ENCODE measurements at places on chromosomes 13 and 19.

DNA sequence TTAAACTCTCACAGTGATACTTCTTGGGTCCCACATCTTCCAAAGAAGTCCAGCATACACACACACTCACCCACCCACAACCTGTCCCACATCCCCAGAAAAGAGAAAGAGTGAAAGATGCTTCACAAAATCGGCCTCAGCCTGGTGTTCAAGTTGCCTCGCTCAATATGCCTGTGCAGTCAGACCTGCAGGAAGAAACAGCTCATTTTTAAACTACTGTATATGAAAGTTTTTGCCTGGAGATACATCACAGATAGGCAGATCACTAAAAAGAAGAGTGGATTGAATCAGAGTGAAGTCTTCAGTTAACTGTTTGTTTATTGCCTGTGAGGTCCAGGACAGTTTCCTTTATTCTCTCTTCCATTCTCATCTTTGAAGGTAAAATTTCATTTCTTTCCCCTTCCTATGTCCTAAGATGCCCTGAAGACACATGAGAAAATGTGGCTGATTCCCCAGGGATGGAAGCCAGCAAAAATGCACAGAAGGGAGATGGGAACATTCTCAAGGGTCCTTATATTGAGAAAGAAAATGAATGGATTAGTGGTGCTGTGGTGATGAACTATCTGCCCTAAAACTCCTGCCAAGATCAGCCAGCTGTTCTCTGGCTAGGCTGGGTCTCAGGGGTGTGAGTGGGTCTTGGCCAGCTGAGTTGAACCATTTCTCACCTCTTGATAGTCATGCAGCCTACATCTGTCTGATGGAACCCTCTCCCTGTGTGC is 259.0 kb downstream of the ITGBL1 start:
- DNase-seq = no peak

- no peak for DNase-seq
These were observed 11.8 kb downstream of the LIG1 start for GRCh38 chr19:48158210-48158790.

DNA sequence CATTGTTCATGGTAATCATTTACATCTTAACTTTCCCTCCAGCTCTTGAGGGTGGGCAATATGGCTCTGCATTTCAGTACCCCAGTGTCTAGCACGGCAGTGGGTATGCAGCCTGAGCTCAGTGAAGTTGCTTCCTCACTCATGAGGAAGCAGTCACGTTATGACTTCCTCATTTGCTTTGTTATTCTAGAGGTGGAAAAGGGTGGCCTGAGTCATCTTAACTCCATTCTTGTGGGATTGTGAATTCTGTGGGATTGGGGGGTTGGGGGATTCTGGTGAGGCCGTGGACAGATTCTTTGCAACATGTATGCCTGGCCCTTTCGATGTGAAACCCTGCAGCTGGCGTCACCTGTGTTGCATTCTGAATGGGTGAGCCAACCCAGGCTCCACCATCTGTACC is 406.7 kb upstream of the ZNF507 start:
- no peak for DNase-seq

- no peak for DNase-seq
These were observed 32.7 kb downstream of the KCTD12 start for GRCh38 chr13:76853481-76853880.
